ENCODE measurements at places on chromosomes 4 and X.

DNA sequence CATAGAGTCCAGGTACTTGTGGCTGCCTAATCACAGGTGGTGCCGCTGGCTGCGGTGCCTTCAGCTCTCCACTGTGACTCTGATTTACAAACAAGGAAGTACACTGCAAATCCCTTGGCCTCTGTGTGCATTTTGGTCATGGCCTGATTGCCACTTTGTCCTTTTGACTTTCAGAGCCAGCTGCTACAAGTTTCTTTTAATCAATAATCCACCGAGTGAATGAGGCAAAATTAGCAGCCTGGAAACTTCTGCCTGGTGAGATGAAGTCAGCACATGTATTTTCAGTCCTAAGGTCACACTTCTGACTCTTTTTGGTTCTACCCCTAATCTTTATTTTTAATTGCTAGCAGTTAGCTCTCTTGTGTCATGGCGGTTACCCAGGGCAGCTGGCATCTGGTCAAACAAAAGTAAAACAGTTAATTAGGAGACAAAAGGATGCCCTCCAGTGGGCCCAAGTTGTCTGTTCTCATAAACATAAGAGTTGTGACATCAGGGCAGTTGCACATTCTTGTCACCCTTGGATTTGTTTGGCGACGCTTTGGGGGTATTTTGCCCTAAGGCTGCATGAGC, 62.3 kb upstream of the LNX1 start:
- peak; percentile 88 for DNase-seq

- no peak for DNase-seq
These were observed 30.6 kb upstream of the GC start for GRCh38 chr4:71814433-71814832.

DNA sequence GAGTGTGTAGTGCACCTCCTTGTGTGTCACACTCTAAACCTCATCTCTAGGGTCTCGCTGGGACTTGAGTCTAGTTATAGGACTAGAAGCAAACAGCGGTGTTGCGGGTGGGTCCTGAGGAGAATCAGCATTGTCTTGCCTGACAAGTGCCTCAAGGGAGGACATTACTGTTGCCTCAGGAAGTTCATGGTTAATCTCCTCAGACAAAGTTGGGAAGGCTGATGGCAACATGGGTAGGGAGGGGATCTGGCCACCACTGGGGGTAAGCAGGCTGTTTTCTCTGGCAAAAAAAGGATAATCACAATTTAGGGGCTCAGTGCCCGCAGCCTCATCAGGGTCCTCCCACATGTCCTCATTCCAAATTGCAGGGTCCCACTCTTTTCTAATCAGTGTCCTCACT, 12.4 kb downstream of the ASB12 start:
- DNase-seq = no peak

DNA sequence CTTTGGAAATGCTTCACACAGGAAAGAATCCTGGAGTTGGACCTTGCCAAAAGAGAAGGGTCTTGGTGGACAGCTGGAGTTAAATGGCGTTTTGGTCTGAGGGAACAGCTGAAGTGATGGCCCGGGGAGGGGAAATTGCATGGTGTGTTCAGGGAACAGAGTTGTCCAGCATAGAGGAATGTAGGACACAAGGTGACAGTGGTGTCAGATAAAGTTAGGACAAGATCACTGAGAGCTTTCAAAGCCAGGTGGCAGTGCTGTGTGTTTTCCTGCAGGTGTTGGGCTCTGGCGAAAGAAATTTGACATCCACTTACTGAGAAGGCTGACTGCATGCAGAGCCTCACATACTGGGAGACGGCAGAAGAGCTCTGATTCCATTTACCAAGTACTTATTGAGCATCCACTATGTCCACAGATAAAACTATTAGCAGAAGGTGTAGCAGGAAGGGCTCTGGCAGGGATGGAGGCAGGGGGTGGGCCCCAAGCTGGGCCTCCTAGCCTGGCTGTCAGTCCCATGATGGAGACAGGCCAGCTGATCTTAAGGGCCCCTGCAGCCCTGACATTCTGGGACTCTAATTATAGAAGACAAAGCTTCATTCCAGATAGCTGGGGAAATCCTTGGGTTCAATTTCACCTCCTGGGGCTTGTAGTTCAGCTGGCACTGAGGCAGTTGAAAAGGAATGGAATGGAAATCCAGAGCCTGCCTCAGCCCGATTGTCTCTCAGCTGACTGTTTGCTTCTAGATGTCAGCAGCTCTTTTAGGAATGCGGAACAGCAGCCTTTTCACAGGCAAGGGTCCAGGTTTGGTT, 150.2 kb upstream of the MAMLD1 start:
- DNase-seq = no peak

DNA sequence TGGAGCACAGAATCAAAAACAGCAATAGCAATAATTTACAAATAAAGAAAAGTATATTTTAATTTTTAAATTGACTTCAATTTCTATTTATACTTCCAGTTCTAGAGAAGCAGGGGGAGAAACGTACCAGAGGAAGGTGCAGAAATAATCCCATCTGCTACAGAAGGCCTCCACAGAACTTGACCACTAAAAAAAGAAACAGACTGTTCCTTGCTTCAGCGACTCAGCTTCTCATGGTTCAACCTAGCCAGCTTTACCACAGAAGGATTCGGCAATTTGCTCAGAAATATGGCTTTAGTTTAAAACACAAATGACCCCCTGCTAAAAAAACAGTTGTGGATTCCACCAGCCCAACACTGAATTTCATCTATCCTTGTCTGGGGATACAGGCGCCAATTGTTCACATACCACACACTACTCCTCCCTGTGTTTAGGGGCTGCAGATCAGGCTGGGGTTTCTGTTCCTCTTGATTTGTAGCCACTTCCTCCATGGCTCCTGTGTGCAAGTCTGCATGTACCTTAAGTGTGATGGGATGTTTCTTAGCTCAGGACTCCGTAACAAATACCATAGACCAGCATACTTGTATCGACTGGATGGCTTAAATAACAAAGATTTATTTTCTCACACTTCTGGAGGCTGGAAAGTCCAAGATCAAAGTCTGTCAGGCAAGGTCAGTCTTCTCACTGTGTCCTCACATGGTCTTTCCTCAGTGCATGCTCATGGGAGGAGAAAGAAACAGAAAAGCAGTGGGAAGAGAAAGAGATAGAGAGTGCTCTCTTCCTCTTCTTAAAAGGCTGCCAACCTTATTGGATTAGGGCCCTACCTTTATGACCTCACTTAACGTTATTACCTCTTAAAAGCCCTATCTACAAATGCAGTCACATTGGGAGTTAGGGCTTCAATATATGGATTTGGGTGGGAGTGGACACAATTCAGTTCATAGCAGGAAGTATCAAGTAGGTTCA, 79.1 kb downstream of the AMOT start:
- DNase-seq = no peak

DNA sequence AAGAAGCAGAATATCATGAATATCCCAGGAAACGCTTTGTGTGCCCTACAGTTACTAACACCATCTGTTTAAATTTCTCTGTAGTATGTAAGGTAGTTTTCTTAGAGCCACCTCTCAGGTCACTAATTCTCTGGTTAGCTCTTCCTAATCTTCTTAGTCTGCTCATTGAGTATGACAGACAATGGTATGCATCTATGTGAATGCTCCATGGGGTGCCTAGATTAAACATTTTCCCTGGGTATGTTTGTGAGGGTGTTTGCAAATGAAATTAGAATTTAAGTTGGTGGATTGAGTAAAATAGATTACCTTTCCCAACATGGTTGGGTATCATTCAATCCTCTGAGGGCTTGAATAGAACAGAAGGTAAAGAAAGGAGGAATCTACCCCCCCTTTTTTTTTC, 233.0 kb downstream of the PCDH18 start:
- no peak for DNase-seq

GRCh38 chr4:27779827-27780226, 919.2 kb downstream of the STIM2 start:
- no peak for DNase-seq

- DNase-seq = no peak
These were observed 46.9 kb upstream of the NFKB1 start for GRCh38 chr4:102454268-102454667.

DNA sequence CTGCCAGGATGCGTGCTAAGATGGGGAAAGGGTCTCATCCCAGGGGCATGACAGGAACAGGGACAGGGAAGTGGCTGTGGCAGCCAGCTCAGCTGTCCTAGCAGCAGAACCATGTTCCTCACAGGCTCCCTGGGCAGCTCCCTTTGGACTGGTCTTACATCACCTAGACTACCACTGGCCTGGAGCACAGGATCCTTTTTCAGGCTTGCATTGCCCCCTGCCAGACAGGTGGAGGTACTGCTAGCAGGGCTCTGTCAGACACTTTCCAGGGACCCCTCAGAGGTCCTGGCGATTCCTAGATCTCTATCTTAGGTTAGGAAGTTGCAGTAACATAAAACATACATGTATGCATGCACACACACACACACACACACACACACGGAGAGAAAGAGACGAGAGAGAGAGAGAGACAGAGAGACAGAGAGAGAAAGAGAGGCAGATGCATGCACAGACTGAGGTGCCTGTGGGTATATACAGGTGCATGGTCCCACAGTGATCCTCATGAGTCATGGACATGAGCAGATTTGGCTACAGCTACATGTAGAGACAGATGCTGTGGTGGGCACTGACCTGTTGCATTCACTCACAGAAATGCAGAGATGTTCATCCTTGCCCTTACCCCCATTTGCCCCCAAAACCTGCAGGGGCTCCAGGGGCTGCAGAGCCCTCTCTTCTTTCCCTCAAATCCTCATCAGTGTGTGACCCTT, 63.6 kb downstream of the STARD8 start:
- no peak for DNase-seq

- no peak for DNase-seq
These were observed at the start of gene RAB33B for GRCh38 chr4:139454111-139455045. TSS of gene RAB33B (plus strand) at chr4:139454121. CDS start at chr4:139454196, 75 bp downstream.

DNA sequence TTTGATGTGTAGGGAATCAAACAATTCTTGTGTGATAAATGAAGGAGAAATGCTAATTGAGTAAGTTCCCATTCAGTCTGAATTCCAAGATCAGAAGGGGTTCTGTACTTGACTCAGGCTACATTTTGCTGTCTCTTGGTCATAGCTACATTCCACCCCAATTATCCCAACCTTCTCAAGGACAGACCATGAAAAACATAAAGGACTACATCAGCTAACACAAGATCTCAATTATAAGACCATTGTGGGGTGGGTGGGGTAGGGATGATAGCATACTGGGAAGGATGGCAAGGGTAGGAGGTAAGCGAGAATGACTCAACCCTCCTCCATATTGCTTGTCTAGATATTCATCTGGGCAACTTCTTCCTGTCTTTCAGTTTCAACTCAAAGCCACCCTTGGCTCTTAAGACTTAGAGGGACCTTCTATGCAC, 87.4 kb upstream of the ETNPPL start:
- no peak for DNase-seq

- no peak for DNase-seq
These were observed 100.6 kb downstream of the KCNIP4 start for GRCh38 chr4:21848021-21848420.

DNA sequence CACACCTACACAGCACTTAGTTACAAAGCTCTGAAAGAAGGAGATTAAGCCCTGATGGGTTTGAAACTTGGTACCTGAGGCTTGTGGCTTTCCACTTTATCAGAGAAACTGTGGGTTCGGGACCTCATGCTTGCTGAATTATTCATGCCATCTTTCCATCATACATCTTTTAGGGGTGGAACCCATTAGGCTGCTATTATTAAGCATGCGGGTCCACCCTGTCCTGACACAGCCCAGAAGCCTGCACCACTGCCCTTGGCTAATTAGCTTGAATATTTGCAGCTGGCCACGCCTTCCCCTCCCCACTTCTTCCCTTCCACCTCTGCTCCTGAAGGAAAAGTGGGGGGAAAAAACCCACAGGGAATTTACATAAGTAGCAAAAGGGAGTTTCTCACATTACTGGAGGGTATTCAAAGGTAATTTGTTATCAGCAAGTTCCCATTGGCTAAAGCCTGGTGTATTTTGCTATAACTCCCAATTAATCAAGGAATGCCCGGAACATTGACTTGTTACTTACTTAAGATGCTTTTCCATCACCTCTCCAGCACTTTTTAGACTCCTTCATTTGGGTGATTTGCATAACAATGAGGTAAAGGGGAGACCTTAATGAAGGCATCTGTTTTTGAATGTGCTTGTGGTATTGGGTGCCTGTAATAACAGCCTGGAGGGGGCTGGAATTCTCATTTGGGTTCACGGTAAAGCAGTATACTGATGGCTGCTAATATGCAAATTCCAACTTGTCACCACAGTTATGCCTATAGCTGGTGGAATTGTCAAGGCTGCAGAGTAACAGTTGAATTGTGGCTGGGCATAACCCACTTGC, 231.7 kb upstream of the GATB start:
- no peak for DNase-seq

All from DMS153 (cell line).